ENCODE measurements at places on chromosomes 16 and 17.

DNA sequence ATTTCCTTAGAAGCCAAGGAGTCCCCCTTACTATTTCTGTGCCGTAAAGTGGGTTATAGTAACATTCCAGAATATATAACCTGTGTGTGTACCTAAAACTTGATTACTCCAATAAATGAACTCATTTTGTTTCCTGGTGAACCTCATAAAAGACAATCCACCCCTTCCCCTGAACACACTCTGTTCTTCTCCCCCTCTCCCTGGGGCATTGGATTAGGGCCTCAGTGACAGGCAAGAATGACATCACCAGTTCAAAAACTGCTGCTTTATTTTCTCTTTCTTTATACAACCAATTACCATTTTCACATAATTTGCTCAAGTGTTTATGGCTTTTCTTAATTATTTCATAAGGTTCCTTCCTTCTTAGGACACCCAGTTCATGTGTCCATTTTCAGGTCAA, 17.4 kb downstream of the AARSD1 start:
- DNase-seq, result no peak

GRCh38 chr17:51618476-51618875, 358.1 kb downstream of the UTP18 start:
- DNase-seq, result no peak

GRCh38 chr17:17565471-17566339, 25.8 kb downstream of the PEMT start:
- peak; percentile 51 for DNase-seq

DNA sequence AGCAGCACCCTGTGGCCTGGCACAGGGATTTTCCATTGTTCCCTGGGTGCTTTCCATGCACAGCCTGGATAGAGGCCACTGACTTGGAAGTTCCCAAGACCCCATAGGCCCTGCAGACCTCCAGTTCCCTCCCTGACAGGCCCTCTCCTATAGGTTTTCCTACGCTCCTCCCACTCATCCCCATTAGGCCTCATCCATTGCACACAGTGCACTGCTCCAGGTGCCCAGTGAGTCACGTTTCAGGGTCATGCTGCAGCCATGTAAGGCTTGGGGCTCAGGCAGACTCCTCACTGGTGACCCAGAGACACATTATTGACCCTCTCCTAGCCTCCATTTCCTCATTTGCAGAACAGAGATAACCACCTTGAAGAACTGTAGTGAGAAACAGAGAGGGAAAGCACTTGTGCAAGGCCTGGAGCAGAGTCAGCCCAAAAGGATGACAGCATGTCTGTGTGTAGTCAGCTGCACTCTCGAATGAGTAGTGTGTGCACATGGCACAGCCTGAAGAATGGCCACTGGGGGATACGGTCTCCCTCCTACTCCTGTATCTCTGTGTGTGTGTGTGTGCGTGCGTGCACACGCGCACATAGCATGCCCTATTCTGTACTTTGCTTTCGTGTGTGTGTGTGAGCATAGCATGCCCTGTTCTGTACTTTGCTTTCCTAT, 26.8 kb downstream of the DRC3 start:
- DNase-seq, result no peak

GRCh38 chr16:48269011-48269410, 21.7 kb upstream of the ABCC11 start:
- DNase-seq, result no peak

DNA sequence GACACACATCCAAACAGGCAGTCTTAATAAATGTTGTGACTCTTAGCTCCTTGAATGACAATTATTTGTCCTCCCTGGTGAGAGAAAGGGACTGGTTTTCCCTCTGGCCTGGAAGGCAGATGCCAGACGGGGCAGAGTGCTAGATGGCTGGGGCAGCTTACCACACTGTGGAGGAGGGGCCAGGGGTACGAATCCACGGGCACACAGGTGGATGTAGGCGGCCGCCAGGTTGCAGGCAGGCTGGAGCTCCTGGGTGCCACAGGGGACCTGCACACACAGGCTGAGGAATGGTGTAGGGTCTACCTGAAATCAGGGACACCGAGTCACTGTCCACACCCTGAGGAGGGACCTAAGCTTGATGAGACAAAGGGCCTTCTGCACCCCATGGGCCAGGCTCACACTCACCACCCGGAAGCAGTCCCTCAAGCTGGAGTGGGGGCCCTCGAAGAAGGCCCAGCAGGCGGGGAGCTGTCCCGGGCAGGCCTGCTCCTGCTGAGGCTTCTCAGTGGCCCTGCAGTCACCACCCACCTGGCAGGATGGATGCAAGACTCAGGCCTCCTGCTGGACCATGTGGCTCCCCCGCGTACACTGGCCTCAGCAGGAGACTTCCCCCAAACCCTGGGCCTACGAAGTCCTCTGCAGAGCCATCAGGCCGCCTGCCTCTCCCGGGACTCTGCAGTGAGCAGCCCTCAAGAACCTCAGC, 38.4 kb downstream of the RMI2 start:
- DNase-seq, result no peak

- no peak for DNase-seq
Measured at GRCh38 chr16:88747588-88748301, 37.3 kb downstream of the PIEZO1 start.

GRCh38 chr16:5034167-5034523, 410 bp upstream of the NAGPA start:
- no peak for DNase-seq

DNA sequence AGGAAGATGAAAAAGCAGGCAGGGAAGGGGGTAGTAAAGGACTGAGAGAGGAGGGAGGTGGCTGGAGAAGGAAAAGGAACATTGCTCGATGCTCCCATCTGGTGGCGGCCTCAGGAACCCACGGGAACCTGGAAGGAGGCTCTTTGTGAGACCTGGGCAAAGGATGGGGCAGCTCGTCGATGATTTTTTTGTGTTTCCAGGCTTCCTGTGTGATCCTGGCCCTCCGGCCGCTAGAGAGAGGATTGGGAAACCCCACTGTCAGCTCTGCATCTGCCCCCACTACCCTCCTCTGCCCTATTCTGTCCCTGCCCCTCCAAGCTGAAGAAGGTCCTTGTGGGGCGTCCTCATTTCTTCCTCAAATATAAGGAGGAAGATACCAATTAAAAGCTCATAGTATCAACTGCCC, 6.6 kb downstream of the WFIKKN2 start:
- peak; percentile 76 for DNase-seq

Measured in cardiac fibroblast (primary cell).